Hematopoietic multipotent progenitor cell (in vitro differentiated cells): ENCODE measurements at places on chromosomes 3 and 15. TPM values are rescaled to one million over a fixed set of nuclear protein-coding genes. Genes with fewer than 3 reads are reported as not detected.

GRCh38 chr3:60102154-60102553, 1052.3 kb upstream of the CFAP20DC start:
- DNase-seq, result no peak

DNA sequence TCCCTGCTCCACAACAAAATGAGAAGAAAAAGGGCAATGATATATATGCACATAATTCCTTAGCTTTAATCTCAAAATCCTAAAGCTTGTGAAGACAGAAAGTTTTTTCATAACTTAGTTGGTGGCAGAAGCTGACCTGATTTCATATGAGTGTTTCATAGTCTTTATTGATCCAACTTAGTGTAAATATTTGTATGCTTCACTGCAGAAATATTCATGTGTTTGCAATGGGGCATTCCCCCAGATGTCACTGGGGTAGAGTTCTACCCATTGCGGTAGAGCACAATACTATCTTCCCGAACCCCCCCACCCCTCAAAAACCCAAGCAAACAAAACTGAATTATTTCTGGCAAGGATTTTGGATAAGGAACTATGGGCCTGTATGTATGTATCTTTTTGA, 221.2 kb downstream of the THRB start:
- DNase-seq, result no peak

GRCh38 chr3:45362758-45363157, 25.6 kb upstream of the LARS2 start:
- DNase-seq, result no peak

- DNase-seq, result no peak
These were observed 378.7 kb upstream of the ATP11B start for GRCh38 chr3:182414586-182414985.

GRCh38 chr3:48065035-48065434, 48.8 kb upstream of the MAP4 start:
- no peak for DNase-seq

ANKRD63 gene
- 1.1 TPM for total RNA-seq
